ENCODE measurements at places on chromosomes 6 and 20.

GRCh38 chr6:17865243-17865642 lies 122.2 kb downstream of the KIF13A start:
- DNase-seq = no peak

- no peak for DNase-seq
Observed at GRCh38 chr6:77461796-77462195, 1.5 kb downstream of the HTR1B start.

DNA sequence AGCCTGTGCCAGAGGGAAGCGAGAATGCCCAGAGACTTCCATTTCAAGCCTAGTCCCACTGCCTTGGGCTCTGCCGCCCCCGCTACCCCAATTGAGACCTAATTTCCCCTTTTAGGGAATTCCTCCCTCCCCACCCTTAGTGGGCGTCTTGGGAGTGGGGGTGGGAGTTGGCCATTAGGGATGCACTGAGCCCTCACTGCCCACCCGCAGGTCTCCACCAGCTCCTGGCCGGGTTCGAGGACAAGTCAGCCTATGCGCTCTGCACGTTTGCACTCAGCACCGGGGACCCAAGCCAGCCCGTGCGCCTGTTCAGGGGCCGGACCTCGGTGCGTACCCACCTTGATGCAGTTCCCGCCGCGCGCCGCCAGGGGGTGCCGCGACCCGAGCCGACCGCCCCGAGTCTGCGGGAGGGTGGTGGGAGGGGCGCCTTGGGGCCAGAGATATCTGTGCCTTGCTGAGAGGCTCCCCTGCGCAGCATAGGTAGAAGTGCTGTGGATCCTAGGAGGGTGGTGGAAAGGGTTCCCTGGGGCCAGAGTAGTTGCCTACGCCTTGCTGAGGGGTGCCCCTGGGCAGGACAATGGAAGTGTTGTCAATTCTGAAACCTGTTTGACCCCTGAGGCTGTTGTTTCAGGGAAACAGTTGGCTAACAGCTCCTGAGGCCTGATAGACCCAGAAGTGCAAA lies 9.2 kb downstream of the ITPA start:
- DNase-seq = peak; percentile 26

DNA sequence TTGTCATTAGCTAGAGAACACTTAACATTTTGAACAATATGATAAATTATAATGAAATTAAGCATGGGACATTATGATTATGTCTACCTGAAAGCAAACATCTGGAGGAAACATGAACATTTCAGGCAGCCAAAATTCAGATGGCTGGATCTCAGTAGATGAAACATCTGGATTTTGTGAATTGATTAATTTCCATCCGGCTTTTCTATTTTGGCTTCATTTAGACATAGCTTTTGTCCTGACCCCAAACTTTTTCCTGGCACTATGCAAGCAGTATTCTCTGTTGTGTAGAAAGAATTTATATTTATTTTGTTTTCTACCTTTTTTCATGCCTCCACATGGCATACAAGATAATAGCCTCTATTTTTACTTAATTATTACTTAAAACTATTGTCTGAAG lies 186.3 kb downstream of the OGFRL1 start:
- no peak for DNase-seq

DNA sequence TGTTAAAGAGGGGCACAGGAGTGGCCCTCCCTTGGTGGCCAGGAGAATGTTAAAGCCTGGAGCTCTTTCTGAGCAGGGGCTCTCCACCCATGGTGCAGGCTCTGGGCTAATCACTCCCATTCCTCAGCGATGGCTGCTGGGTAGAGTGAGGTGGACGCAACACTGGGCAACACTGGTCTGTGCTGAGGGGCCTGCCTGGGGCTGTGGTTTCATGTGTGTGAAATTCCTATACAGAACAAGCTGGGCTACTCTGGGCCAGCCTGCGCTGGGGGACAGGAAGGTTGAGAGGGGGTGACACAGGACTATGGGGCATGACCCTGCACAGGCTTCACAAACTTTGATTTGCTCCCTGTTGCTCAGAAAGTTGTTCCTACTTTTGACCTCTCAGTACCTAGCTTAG lies 392.6 kb downstream of the ZFAND3 start:
- DNase-seq = no peak

DNA sequence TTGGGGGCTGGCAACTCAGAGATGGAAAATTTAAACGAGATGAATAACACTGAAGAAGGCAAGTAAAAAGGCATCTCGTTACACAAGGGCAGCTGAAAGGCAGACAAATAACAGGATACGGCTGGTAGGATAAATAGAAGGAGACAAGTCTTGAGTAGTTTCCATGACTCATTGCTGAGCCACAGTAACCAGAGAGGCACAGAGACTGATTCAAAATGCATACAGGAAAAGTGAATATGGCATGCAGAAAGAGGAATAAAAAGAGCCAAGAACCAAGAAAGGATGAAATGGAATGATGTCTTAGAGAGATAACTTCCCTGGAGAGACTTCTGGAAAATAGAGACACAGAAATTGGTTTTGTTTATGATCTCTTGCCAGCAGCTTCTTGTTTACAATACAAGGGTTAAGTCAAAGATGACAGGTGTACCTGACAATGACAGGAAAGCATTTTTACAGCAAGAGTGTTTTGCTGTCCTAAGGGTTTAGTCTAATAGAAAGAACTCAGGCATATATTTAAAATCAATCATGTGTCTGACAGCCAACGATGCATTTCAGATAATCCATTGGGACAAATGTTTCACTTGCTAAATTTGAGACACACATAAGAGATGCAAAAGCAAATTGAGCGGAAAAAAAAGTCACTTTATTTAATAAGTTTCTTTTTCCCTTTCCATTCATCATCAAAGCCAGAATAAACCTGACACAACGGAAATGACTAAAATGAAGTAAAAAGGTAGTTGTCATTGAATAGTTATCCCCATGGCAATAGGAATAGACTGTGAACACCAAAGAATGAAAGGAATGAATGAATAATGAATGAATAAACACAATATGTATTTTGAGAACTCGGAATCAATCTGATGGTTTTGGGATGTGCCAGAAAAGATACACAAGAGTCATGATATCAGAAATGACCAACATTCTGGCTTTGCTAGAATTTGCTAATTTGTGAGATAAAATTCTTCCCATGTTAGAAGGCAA lies 68.0 kb upstream of the KCNQ5 start:
- peak; percentile 94 for DNase-seq

DNA sequence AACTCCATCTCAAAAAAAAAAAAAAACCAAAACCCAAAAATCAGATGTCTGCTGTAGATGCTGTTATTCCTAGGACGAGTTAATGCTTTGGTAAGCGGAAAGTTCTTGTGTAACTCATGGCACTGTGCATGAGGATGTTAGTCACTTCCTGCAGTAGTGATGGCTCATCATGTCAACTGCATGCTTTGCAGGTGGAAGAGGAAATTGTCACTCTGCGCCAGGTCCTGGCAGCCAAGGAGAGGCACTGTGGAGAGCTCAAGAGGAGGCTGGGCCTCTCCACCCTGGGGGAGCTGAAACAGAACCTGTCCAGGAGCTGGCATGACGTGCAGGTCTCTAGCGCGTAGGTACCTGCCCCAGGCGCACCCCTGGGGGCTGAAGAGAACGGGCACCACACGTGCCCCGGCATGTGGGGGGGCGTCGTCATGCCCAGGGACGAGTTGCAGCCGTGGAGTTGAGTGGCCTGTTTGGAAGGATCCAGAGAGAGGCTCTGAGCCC lies 8.5 kb downstream of the TPD52L2 start:
- DNase-seq = peak; percentile 96

DNA sequence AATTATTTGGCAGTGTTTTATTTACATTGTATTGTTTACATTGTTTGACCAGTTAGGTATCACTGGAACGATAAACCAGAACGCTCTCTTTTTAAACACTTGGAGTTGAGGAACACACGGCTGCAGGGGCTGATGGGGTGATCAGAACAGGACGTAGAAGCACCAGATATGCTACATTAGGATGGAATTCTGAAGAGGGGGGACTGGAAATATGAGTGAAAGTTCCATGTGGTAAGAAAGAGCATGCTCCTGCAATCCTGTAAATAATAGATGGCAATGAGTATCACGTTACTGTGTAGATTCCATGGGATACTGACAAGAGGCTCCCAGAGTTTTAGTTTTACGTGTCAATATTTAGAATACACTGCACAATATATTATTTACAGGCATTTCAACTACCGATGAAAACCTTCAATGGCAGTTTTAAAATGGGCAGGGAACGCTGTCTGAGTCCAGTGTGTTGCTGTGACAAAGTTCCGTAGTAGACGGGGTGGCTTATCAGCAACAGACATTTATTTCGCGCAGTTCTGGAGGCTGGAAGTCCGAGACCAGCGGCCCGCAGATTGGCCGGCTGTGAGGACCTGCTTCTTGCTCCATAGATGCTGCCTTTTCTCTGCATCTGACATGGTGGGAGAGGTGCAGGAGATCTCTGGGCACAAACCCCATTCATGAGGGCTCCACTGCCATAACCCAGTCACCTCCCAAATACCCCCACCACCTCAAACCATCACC lies 43.1 kb downstream of the SYNJ2 start:
- no peak for DNase-seq

DNA sequence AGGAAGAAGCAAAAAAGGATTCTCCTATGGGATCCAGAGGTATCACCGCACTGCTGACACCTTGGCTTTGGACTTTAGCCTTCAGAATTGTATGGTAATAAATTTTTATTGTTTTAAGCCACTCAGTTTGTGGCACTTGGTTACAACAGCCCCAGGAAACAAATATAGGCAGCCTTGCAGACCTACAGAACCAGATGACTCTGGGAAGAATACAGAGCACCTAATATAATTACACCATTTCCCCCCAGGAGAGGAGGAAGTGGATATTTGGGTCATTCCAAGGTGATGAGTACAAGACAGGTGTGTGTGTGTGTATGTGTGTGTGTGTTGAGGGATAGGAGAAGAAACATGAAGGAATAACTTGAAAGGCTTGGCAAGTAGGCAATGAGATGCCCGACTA lies 84.2 kb upstream of the ENPP5 start:
- no peak for DNase-seq

DNA sequence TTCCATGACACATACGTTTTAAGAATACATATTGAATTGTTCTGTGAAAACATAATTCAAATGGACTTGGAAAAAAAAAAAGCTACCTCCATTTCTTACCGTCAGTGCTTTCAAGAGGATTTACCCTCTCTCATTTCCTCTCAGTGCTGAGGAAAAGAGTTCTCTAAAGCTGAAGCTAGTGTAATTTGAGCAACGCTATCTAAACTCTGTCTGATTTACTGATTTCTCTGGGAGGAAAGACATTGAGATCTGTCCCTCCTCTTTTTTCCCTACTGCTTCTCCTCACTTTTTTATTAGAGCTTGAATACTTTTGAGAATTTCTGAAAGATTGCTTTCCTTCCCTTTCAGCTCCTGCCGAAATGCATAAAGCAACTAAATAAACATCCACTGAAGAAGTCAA lies 41.2 kb upstream of the GRIK2 start:
- DNase-seq = no peak

GRCh38 chr6:166900956-166901607 lies 55.3 kb downstream of the RNASET2 start:
- no peak for DNase-seq

- no peak for DNase-seq
Observed at GRCh38 chr6:145480024-145480423, 255.3 kb downstream of the EPM2A start.

- no peak for DNase-seq
Observed at GRCh38 chr20:49808753-49809152, 3.9 kb upstream of the SLC9A8 start.

DNA sequence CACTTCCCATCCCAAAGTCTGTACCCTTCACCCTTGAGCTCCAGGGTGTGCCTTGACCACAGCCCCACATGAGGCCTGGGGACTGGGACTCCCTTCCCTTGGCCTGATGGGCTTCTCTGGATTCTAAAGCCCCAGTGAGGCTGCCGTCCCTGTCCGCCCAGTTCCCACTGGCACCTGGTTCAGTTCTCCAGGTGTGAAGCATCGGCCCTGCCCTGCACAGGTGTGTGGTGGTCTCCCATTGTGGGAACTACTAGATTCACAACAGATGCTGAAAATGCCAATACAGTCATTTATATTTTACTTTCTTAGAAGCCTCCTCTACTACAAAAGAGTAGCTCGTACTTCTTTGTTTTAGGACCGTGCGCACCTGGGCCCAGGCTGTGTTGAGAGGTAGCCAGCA lies 72.8 kb downstream of the TTLL2 start:
- no peak for DNase-seq

GRCh38 chr6:37182736-37183590 lies 13.0 kb downstream of the PIM1 start:
- no peak for DNase-seq

DNA sequence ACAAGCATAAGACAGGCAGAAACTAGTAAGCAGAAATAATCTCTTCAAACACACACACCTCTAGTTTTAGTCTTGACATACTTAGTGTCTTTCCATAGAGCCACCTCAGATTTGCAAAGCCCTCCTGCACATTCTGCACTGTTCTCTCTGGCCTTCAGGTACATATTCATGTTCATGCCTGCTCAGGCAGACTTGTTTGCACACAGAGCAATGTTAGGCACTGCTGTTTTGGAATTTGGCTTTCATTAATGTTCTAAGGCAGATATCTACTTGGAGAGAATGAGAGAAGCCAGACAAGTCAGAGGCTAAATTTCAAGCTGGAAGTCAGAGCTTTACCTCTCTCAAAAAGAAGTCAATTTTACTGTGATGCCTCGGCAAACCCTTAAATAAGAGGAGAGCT lies 21.3 kb upstream of the DST start:
- no peak for DNase-seq

GRCh38 chr6:4603291-4603690 lies 172.9 kb upstream of the CDYL start:
- no peak for DNase-seq

DNA sequence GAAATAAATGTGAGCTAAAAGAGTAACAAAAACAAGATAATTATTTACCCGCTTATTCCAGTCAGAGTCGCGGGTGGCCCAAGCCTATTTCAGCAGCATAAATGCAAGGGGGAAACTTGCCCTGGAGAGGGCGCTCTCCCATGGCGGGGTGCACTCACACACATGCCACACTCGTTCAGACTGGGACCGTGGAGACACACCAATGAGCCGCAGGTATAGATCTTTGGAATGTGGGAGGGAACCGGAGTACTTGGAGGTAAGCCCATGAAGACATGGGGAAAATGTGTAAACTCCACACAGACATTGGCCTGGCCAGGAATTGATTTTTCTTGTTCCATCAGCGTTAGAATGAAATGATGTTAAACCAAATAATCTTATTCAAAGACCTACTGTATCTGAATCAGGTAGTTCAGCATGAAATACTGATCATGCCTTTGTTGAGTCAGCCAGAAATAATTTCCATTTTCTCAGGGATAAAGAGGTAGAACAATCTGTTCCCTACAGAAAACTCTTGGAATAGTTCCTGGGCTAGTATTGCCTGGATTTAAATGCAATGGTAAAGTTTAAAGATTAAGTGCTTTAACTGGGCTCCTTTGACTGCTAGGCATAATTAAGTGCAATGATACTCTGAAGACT lies 191.5 kb downstream of the MCHR2 start:
- no peak for DNase-seq
